AG09319 (cell line): ENCODE measurements at places on chromosomes 5 and 9.

DNA sequence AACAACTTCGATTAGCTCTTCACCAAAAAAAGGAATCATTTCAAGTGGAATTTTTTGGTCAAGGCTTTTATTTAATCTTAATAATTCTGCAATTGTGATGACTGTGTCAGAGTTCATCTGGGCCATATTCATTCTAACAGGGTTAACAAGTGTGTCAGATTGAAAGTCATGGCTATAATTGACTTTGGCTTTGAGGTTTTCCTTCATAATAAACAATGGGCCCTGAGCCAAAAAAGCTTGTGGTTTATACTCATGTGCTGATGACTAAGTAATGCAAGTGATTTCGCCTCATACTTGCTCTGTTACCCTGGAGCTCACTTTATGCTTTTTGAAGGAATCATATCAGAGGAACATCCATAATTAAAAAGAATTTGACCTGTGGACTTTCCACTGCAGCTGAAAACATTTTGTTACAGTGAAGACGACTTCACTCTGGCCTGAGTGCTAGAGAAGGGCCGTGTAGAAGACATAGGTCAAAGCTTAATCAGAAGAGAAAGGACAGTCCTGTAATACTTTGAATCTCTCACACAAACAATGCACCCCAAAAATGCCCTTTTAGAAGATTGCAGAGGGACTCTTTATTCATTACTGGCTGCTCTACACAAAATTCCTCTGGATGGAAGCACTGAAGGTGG is 101.7 kb downstream of the GDNF start:
- peak; percentile 68 for DNase-seq

- peak; percentile 36 for DNase-seq
These were observed 43.2 kb downstream of the WWC1 start for GRCh38 chr5:168334695-168335094.

DNA sequence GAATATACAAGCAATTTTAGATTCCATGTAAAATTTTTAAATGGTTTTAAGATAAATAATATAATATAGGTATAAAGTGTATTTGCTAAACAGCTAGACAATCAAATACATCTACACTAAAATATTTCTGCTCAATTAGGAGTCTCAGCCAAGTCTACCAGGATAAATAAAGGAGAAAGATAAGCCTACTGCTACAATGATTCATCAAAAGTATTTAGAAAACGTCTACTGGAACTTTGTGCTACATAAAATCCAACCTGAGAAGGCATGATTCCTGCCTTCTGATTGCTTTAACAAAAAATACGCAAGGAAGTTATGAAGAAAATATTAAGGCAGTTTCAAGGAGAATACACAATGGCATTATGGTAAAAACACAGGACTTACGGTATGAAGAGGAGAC is 570.6 kb downstream of the EFNA5 start:
- DNase-seq, result no peak

GRCh38 chr9:130904070-130905044 is 7.7 kb upstream of the QRFP start:
- DNase-seq, result no peak

GRCh38 chr9:110443146-110443865 is 105.6 kb upstream of the TXNDC8 start:
- DNase-seq, result peak; percentile 20

DNA sequence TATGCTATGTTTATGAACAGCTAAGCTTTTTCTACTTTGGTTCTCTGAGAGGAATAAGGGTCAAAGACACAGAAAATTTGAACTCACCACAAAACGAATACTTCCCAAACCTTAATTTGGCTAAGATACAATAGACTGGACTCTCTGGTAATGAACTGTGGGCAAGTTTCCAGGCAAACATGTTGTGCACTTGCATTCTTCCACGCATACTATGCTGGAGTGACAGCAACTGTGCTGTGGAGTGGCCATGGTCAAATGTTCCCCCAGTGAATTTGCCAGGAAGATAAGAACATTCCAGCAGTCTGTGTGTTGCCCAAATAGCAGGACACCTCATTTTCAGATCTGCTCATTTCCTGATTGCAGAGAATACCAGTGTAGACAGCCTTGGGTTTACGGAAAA is 275.3 kb upstream of the IL12B start:
- no peak for DNase-seq

DNA sequence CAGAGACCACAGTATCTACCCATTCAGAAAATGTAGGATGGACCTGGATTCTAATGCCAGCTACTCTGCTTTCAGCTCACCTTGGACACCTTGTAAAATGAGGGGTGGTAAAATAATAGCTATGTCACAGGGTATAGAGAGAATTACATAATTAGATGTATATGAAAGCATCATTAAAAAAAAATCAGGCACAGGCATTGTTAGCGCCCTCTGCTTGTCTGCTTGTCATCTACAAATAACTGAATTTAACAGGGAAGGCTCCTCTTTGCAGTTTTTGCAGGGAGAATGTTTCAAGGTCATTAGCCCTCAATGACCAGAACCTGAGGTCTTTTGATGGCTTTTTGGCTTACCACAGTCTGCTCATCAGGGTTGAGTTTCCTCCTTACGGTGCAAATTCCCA is 58.0 kb downstream of the GPR21 start:
- DNase-seq, result no peak

DNA sequence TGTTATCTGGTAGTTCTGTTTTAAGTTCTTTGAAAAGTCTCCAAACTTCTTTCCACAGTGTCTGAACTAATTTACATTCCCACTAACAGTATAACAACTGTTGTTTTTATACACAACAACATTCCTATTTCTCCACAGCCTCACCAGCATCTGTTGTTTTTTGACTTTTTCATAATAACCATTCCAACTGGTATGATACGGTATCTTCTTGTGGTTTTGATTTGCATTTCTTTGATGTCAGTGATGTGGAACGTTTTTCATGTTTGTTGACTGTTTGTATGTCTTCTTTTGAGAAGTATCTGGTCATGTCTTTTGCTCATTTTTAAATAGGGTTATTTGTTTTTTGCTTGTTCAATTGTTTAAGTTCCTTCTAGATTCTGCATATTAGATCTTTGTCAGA is 12.6 kb upstream of the GRAMD2B start:
- DNase-seq, result no peak

GRCh38 chr9:100455470-100455869 is 17.5 kb upstream of the TMEFF1 start:
- no peak for DNase-seq

DNA sequence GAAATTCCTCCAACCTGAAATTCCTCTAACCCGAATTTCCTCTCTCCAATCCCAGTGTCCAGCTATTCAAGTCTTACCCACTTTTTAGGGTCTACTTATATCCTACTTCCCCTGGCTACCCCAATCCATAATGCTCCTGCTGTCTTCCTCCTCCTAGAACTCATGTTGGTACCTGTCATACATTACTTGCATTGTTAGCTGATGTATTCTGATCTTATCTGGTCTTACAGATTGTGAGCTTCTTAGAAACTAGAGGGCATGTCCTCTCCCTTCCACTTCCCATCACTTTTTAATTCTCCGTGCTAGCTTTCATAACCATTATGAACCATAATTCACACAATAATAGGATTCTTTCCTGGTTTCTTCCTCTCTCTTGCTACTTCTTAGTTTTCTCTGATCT is 336.1 kb downstream of the CWC27 start:
- no peak for DNase-seq

GRCh38 chr9:109249615-109250014 is 71.2 kb downstream of the EPB41L4B start:
- DNase-seq, result no peak

GRCh38 chr9:134230092-134230941 is 66.0 kb upstream of the RNU6ATAC start:
- no peak for DNase-seq

DNA sequence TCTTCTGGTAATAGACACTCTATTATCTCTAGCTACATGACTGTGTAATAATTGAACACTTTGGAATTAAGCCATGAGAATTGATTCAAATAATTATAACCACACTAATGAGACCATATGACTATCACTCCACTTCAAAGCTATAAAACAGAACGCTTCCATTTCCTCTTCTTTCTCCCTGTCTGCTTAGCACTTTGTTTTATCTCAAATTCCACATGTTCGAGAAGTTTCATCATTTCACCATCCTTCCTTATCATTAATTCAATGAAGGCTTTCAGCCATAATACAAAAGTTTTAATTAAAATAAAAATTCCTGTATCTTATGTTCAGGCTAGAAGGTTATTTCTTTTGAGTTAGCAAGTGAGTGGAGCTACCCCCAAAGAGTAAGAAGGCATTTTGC is 7.4 kb upstream of the DCTN4 start:
- no peak for DNase-seq

GRCh38 chr9:69173497-69173890 is 583 bp upstream of the TJP2 start:
- DNase-seq, result no peak

- DNase-seq, result no peak
These were observed 616.3 kb upstream of the KLF4 start for GRCh38 chr9:108105885-108106284.

- no peak for DNase-seq
These were observed 92.6 kb downstream of the TENT4A start for GRCh38 chr5:6805841-6806240.

DNA sequence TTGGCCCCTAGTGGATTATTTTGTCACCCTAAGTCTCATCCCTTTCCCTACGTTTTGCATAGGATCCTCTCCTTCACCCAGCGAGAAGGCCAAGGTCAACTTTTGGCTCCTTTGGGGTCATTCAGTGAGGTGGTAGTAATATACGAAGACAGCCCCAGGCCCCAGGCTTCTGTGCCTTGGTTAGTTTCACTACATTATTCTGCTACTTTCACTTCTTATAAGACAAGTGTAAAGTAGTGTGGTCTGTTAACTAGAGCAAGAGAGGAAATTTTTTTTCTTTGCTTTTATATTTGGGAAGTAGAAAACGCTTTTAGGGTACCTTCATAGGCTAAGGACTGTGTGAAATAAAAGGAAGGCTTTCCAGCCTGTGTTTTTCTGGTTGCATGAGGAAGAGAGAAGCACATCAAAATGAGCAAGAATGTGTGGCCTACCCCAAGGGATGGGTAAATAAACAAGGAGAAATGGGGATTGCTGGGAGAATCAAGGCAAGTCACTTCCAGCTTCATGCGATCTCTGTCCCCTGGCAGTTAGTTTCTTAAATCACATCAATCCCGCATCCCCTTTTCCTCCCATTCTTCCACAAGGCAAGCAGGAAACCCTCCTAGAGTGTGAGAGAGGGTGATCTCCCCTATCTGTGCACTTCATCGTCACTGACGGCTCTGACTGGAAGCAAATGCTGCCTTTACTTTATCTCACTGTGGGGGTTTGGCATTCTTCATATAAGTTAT is 677.0 kb upstream of the WWC1 start:
- no peak for DNase-seq

DNA sequence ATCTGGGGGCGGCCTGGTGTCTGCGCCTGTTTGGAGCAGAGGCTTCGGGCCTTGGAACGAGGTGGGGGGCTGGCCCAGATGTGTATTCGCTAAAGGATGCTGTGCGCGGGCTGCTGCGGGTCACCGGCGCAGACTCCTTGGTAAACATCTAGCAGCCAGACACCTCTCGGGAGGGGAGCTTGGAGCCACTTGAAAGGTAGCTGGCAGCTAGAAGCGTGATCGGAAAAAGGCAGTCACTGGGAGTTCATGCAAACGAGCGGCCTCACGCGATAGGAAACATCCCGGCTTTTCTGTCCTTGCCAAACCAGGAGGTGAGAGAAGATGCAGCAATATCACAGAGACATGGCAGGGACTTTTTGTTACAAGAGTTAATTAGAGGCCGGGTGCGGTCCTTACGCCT is 8.1 kb downstream of the LAMC3 start:
- no peak for DNase-seq

DNA sequence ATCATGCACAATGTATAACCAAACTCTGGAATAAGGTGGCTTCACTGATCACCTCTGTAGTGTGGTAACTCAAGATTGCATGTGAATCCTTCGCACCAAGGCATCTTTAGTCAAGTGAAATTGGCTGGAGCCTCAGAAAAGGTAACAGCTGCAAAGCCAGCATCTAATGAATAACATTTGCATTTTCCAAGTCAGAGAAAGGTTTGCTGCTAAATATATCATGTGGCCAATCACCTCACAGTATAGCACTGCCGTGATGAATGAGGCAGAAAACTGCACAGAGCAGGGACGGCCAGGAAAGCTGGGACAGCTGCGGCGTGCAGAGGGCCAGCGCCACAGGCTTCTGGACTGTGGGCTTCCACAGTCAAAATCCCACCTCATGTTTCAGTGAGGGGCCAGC is 18.5 kb downstream of the MRPS27 start:
- DNase-seq, result no peak
